ENCODE measurements at places on chromosomes 7 and 10.

DNA sequence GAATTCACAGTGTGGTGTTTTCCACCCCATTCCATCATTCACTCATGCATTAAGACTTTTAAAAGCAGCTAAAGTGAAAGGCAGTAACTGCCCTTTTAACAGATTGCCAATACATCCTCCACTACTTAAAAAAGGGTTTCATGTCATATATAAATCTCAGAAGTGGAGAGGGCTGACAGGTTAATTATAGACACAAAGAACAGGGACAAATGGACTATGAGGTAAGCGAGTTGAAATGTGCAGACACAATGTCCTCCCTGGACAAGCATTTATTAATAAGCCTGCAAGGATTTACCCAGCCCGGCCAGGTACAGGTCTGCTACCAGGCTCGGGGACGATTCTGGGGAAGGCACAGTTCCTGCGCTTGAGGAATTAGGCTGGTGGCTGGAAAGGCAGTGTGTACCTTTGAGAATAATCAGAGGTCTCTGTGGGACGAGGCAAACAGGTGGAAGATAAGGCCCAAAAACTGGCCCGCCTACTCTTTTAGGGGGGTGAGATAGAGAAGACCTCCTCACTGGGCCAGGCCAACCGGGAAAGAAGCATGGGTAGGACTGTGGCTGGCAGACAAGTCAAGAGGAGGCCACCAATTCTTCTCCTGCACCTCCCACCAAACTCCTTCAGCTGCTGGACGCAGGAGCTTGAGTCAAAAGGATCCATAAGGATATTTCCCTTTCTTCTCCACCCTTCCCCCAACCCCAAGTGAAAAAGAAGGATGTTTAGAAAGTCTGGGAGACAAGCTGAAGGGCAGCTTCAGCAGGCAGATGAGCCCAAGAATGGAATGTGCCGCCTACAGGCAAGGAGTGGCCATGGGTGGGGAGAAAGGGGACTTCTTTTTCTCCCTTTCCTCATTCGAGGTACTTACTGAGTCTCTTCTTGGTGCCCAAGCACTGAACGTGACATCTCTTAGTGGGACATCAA, 1.5 kb downstream of the PDLIM1 start:
- no peak for DNase-seq

- DNase-seq: no peak
Measured at GRCh38 chr7:47414342-47415317, 167.3 kb downstream of the TNS3 start.

DNA sequence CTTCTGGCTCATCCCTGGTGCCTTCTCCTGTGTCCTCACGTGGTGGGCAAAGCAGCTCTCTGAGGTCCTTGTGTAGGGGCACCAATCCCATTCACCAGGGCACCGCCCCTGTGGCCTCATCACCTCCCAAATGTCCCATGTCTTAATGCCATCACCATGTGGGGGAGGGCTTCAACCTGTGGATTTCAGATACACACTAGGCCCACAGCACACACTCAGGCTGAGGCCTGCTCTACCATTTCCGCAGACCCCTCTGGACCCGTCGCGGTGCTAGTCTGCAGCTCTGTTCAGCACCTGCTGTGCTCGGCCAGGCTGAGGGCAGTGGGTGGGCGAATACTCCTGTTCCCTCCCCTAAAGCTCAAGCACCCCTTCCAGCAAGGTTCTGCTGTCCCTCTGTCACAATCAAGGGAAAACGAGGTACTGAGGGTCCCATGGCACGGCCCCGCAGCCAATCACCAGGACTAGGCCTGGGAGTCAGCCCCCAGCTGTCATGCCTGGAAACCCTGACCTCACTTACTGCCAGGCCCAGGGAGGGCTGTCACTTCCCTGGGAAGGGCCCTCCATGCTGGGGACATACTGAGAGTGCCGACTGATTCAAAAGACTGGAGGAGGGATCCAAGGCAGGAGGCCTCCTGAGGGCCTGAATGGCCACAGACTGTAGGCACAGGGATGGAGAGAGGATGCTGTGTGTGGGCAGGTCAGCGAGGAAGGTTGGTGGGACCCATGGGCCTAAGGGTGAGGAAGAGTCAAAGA, 123.8 kb upstream of the RET start:
- no peak for DNase-seq

GRCh38 chr7:19249281-19249680, 104.1 kb upstream of the FERD3L start:
- no peak for DNase-seq

DNA sequence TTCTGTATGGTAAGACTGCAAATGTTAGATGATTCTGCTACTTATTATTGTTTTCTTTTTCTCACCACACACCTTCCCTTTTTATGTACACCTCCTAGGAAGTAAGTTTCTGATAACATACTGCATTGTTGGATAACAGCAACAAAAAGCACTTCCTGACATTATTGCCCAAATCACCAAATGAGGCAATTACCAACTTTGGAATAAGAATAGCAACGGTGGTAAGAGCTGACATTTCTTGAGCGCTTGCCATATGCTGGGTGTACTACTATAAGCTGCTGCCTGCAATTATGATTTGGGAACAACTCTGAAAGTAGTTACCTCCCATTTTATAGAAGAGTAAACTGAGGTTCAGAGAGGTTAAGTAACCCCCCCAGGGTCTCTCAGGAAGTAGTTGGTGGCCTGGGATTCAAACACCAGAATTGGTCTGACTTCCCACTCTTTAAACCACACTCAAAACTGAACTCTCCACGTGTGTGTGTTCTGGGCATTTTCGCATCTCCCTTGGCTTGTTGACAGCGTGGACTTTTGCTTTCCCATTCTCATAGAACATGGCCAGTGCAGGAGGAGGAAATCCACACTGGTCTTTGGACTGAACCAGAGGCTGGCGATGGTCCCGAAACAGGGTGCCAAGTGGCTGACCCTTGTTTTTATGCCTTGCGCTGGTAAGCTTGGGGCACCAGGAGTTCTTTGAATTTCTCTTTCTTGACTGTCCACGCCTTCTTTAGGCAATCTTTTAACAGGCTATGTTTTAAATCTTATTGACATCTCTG, 71.4 kb downstream of the TCF7L2 start:
- DNase-seq: no peak

- DNase-seq: no peak
Measured at GRCh38 chr10:356452-356851, 221.2 kb downstream of the ZMYND11 start.
